ENCODE measurements at places on chromosomes 3 and 15.

DNA sequence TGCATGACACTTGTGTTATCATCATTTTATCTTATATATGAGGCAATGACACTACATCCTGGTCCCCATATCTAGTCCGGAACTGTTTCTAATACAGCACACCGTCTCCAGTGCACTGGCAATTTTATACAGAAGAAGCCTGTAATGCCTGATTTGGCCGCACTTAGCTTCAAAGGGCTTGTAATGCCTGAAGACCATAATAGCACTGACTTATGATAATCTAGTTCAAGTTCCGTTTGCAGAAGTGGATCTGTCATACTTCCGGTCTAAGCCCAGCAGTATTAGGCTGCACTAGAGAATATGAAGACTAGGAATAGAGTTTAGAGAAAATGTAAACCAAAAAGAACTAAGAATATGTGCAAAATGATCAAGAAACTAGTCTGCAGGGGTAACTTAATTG, 1.3 kb downstream of the BNIP2 start:
- peak; percentile 39 for DNase-seq

DNA sequence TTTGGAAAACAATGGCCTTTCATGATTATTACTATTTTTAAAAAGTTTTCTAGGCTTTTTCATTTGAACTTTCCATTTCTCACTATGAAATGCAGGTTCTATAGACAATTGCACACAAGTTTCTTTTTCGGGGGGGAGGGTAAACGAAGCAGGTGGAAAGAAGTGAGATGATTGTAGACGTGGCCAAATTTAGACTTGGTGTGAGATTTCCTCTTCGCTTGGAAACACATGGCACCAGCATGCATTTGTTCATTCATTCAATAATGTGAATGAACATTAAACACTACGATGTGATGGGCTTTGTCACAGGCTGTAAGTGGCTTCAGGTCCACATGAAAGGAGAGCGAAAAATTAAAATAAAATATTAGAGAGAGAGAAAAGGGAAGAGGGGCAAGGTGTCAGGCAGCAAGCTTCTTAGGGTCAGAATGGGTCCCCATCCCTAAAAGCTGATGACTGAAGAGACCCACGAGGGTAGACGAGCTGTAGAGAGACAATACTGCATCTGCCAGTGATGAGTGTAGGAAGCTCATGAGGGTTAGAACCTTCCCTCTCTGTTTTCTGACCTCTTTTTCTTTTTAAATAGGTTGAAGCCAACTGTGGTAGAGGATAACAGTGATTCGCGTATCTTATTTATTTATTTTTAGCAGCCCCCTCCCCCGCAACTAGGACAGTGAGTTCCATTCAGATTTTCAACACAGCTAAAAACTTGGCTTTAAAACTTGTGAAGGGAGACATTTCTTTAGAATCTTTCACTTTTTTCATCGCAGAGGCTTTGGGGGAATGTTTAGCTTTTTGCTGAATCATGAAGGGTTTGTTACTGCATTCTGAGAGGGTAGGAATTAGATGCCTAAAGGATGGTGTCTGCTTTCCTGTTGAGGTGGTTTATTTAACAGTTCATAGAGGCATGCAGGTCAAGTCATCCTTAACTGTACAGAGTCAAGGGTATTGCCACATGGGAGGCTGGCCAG, 36.2 kb downstream of the GAP43 start:
- DNase-seq, result no peak

DNA sequence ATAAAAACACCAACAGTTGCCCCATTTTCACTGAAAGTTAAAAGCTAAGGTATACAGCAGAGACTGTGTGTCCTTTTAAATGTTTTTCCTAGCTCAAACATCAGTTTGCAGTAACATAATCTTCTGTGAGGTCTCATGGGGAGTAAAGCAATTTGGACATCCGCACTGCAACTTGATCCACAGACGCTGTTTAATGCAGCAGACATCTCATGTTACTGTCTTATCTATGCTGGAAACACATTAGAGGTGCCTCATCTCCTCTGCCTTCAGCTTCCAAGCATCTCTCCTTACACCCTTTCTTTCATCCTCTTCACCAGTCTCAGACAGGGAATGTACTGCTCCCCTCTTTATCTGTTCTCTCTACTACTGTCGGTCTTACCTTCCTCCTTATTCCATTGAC, 53.7 kb upstream of the ATP11B start:
- no peak for DNase-seq

- DNase-seq, result no peak
Observed at GRCh38 chr3:66797889-66798560, 200.1 kb upstream of the KBTBD8 start.
